ENCODE measurements at places on chromosomes 12 and 14.
A peak's percentile ranks its signal among the peaks of the same experiment; 100 is the strongest.

DNA sequence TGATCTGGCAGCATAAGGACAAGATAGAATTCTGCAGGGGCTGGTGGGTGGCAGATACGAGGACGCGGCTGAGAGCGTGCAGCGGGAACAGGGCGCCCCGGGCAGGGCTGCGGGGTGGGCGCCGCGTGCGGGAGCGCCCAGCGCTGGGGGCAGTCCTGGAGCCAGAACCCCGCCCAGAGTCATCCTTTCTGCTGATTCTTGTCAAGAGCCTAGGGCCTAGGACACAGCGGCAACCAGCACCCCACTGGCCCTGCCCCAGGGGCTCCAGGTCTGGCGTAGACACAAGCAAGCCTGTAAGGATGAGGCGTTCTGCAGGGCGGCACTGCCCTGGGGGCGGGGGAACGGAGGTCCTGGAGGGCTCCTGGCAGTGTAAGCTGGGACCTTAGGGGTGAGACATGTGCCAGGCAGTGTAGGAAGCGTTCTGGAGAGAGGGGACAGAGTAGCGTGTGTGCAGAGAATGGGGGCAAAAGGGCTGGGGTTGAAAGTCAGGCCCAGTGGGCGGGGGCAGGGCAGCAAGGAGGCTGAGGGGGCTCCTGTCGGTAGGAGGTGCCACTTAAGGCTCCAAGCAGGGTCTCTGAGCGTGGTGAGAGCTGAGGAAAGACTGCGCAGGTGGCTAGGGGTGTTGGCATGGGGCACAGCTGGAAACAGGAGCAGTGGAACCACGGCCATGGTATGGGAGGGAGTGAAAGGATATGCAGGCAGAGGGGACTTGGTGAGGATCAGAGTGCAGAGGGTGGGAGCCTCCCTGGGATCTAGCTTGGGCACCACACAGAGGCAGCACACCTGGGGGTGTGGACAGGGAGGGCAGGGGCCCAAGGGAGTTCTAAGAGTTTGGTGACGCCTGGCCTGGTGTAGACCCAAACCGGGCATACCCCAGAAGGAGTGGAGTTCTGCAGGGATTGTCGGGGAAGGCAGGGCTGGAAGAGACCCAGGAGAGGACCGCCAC is 845 bp upstream of the AHNAK2 start:
- no peak for DNase-seq

- DNase-seq = no peak
Measured at GRCh38 chr12:132558042-132558856, 52.1 kb downstream of the LRCOL1 start.

DNA sequence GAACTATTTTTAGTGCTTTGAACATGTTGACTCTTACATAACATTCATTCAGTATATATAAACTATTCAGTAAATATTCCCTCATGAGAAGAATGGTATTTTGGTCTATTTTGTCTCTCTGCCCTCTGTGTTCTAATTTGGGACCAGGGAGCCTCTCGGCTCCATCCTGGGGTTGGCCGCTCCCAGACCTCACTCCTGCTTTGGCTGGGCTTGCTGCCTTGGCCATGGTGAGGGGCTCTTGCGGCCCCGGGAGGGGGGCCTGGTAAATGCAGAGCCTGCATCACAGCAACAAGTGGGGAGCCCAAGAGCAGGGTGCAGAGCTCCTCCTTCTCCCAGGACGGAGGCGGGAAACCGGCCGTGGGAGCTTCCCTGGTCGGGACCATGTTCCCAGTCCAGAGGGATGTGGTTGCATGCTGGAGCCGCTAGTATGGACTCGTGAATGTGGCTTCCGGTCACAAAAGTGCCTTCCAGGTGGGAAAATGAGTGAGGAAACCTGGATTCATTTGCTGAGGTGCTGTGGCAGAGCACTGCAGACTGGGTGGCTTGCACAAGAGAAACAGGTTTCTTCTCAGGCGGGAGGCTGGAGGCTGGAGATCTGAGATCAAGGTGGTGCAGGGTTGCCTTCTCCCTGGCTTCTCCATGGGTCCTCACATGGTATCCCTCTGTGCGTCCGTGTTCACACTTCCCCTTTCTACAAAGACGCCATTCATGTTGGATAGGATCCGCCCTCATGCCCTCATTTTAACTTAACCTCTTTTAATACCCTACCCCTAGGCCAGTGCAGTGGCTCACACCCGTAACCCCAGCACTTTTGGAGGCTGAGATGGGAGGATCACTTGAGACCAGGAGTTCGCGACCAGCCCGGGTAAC is 250.2 kb downstream of the CACNA1C start:
- no peak for DNase-seq

DNA sequence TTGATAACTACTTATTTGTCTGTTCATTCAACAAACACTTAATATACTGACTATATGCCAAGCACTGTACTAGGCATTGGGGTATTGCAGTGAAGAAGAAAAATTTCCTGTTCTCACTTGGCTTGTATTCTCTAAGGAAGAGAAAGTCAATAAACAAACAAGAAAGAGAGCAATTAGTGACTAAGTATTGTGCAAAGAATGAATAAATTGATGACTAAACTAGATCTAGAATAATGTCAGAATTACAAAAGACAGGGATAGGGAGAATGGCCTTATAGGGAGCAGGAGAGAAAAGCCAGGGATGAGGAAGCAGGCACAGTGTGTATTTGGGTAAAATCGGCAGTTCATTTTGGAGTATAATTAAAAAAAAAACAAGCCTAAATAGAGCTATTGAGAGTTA is 4.2 kb upstream of the LIN7A start:
- DNase-seq = no peak

DNA sequence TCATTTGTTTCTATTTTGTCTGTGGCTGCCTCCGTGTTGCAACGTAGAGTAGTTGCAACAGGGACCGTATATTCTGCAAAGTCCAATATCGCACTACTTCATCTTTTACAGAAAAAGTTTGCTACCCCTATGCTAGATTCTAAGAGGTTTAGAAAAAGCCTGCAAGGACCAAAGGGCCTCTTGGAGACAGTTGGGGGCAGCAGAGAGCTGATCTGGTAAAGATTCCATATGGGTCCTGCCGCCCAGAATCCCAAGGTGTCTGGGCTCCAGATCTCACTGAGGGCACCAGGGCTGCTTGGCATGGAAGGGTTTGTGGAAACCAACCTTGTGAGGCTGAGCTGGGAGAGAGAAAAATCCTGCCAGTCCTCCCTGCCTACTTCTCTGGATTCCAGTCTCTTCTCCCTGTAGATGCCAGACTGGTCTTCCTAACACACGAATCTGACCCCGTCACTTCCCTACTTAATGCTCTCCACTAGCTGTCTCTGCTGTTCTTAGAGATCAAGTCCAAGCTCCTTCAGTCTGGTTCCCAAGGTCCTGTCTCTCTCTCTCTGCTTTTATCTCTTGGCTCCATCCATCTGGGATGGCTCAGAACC is 74.6 kb downstream of the GLRX5 start:
- peak; percentile 72 for DNase-seq

GRCh38 chr12:88310069-88310468 is 168.0 kb downstream of the TMTC3 start:
- DNase-seq = no peak

DNA sequence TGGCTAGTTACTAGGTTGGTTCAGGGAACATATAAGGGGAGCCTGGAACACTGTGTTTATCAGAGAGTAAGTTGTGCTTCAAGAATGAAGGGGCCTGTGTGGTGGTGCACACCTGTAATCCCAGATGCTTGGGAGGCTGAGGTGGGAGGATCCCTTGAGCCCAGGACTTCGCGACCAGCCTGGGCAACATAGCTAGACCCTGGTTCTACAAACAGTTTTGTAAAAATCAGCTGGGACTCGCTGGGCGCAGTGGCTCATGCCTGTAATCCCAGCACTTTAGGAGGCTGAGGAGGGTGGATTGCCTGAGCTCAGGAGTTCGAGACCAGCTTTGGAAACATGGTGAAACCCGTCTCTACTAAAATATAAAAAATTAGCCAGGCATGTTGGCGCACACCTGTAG is 42.1 kb upstream of the GPR132 start:
- no peak for DNase-seq

DNA sequence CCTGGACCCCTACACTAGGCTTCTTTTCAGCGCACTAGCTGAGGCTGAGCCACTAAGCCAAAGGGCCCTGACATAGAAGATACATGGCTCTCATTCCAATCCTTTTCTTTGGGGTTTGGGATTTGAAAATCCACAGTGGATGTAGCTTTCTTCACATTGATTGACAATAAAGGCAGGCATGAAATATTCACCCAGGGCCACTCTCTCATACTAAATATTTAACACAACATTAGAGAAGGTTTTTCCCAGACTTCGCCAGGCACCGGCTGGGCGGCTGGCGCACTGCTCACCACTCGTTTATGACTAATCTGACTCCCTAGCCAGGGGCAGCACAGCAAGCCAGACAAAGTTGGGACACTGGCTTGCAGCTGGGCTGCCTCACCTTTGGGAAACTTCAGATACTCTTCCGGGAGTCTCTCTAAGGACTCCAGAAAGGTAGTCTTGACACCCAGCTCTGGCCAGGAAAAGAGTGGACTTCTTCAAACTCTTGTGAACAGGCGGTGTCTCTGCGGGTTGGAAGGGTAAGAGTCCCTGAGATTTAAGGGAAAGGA is 699 bp upstream of the HOXC11 start:
- DNase-seq = no peak

GRCh38 chr14:45680531-45680930 is 427.5 kb upstream of the MIS18BP1 start:
- DNase-seq = no peak

- DNase-seq = no peak
Measured at GRCh38 chr12:52992699-52993557, 13.3 kb upstream of the EIF4B start.

DNA sequence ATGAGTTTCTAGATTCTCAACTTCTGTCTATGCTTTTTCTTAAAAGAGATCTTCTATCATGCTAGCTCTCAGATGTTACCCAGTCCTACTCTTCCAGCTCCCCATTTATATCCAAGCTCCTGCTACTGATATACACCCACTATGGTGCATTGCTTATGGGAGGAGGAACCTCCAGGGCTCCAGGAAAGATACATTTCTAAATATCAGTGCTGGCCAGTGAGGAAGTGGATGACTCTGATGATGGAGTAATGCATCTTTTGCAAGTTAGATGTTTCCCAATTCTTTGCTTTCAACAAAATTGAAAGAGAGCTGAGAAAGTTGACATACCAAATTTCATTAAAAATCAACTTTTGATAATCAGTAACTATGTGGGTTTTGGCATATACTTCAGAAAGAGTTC is 105.7 kb upstream of the RESF1 start:
- DNase-seq = no peak

- DNase-seq = peak; percentile 89
Measured at GRCh38 chr12:120583478-120584030, 2.4 kb upstream of the POP5 start.

DNA sequence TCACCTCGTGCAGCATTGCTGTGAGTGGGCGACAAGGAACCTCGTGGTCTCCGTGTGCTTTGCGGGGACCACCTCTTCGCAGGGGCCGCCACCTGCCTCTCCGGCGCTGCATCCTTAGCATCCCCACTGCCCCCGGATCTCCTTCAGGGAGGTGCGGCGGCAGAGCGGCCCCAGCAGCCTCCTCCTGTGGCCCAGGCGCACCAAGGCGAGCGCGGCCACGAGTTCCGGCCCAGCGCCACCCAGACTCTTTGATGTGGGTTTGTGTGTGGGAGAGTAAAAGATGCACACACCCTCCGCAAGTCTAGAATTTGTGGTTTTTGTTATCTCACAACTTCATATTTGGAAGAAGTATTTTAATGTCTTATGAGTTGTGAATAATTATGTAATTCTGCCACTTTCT is 118.8 kb upstream of the DIO3 start:
- peak; percentile 44 for DNase-seq

GRCh38 chr12:13371797-13372196 is 175.3 kb downstream of the EMP1 start:
- DNase-seq = no peak

DNA sequence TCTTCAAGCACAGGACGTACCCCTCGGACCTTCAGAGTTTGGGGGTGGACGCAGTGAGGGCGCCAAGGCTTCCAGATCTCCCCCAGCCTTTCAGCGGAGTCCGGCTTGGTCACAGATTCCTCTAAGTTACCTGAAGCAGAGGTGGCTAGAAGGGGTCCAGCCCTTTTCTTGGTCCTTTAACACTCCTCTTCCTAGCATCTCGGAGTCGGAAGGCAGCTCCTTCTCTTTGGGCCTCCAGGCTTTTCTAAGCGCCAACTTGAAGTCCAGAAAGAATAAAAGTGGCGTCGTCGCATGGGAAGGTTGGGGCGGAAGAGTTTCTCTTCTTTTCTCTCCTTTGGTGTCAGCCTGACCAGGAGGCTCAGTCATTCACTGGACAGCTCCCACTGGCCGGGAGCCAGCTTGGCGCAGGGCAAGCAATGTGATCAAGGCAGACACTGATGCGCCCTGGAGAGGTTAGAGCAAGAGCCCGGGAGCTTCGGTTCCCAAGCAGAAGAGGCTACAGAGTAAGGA is 9.6 kb downstream of the OR6S1 start:
- peak; percentile 54 for DNase-seq

DNA sequence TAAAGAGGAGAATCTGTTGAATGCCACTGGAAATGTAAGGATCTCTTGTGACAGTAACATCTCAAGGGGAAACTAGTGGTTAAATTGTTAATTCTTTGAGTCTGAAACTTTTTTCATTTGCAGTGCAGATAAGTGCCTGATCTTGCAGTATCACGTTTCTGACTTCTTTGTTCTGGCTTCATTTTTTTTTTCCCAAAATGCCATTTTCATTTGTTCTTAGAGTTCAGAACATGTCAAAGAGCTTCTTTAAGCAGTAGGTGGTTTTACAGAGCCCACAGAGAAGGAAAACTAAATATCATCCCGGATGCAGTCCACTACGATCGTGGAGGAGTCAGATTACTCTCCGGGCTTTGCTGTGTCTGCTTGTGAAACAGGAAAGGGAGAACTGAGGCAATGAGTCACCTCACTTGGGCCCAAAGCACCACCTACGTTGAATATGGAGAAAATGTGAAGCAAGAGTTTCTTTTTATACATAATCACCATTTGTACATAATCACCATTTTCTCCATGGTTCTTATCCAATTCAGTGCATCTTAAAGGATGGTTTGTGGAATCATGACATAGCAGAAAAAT is 43.9 kb downstream of the HMGA2 start:
- no peak for DNase-seq

GRCh38 chr12:47205532-47206449 is 126.0 kb upstream of the AMIGO2 start:
- no peak for DNase-seq

- no peak for DNase-seq
Measured at GRCh38 chr14:72463291-72463866, 430.5 kb downstream of the DPF3 start.

GRCh38 chr12:31106101-31106803 is 32.6 kb downstream of the DDX11 start:
- no peak for DNase-seq

- DNase-seq = no peak
Measured at GRCh38 chr14:90733139-90733808, 83.0 kb downstream of the TTC7B start.

GRCh38 chr14:75283833-75284563 is 5.4 kb downstream of the FOS start:
- no peak for DNase-seq
